ENCODE measurements at places on chromosomes 2 and 18.
A peak's percentile ranks its signal among the peaks of the same experiment; 100 is the strongest.

DNA sequence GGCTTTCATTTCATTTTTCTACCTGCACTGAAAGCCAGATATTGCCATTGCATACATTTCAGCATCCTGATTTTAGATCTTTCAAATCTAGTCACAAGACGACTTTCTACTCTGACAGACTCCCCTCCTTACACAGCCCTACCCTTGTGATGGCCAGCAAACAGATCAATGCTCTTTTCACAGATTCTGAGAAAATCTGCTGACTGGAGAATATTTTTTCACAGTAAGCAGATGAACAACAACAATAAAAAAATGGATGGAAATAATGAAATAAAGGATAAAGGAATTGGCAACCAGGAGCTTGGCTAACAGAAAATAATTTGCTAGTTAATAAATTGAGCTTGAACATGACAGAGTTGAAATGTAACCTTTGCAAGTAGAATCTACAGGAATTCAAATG is 527.2 kb downstream of the IRS1 start:
- no peak for DNase-seq

GRCh38 chr2:116692988-116693387 is 1121.5 kb upstream of the DDX18 start:
- DNase-seq = no peak

- DNase-seq = no peak
Measured at GRCh38 chr18:58856881-58857280, 7.8 kb upstream of the ZNF532 start.

DNA sequence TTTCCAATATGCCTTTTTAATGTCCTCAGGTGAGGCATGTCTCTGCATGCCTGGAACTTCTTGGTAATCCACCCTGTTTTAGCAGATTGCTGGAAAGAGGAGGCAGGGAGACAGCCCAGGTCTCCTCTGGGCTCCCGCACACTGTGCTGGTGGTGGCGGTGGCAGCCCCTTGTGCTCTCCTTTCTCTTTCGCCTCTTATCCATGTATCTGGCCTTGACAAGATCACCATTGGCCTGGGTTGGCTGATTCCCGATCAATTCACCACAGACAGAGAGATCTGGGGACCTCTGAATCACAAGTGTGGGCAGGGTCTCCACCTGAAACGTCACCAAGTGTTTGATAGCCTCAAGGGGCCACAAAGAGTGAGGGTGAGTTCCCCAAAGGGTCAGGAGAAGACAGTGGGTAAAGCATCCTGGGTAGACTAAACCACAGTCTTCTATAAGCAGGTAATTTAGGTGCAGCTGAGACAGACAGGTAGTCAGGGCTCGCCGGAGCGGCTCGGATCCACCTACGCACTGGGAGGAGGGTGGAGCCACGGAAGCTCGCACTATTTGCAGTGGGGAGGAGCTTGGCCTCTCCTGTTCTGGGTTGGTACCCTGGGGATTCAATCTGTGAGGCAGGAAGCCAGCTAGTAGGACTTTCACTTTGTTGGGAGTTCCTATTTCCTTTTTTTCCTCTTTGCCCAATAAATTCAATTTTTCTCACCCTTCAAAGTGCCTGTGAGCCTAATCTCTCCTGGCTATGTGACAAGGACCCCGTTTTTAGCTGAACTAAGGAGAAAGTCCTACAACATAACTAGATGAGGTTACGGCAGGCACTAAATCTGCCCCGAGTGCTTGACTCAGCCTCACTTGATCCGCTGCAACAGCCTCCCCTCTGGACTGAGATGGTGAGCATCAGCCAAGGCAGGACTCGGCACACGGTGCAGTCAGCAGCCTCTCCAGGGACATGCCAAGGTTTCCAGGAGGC is 57.6 kb downstream of the SLC4A3 start:
- DNase-seq = no peak

GRCh38 chr2:36964496-36965058 is 1.8 kb downstream of the STRN start:
- no peak for DNase-seq

DNA sequence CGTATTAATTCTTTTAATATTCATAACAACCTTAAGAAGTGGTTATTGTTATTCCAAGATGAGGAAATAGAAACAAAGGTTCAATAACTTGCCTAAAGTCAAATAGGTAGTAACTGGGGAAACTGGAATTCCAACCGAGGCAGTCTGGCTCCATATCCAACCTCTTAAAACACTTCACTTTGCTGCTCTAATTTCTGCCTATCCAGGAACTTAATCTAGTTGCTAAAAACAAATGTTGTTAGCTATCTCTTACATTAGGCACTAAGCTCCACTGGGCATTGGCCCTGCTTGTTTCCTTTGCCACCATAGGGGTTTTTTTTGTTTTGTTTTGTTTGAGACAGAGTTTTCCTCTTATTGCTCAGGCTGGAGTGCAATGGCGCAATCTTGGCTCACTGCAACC is 24.8 kb downstream of the ERLEC1 start:
- DNase-seq = no peak

- no peak for DNase-seq
Measured at GRCh38 chr2:129747500-129748125, 231.9 kb upstream of the RAB6C start.

- DNase-seq = no peak
Measured at GRCh38 chr18:34820360-34821065, 110.4 kb downstream of the DTNA start.

- DNase-seq = no peak
Measured at GRCh38 chr2:160463245-160463644, 30.4 kb downstream of the RBMS1 start.

DNA sequence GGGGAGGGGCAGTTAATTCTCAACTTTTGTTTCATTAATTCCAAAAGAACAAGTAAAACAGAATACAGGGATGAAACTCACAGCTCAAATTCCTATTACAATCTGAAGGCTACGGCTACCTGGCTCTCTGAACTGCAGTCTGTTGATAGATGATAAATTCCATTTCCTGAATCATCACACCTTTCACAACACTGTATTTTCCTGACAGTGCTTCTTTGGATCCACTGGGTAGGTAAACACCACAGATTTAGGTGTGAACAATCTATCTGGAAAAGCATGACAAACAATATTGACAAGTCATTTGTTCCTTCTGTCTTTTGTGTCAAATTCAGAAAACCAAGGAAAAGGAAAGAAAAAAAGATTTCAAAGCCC is 843.2 kb downstream of the LRRTM4 start:
- no peak for DNase-seq

DNA sequence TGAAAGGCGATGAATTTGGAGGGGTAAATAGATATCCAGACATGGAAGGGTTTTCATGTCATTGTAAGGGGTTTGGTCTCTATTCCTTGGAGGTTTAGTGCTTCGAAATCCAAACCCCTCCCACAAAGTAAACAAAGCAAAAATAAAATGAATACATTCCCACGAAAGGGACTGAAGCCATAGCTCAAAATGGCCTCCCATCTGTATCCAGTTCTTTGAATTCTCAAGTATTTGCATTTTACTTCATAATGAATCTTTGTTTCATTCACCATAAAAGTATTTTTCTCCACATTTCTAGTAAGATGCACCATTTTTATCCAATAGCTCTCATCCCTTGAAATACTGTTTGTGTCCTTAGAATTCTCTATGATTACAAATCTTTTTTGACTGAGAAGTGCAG is 103.2 kb upstream of the DTNA start:
- no peak for DNase-seq

DNA sequence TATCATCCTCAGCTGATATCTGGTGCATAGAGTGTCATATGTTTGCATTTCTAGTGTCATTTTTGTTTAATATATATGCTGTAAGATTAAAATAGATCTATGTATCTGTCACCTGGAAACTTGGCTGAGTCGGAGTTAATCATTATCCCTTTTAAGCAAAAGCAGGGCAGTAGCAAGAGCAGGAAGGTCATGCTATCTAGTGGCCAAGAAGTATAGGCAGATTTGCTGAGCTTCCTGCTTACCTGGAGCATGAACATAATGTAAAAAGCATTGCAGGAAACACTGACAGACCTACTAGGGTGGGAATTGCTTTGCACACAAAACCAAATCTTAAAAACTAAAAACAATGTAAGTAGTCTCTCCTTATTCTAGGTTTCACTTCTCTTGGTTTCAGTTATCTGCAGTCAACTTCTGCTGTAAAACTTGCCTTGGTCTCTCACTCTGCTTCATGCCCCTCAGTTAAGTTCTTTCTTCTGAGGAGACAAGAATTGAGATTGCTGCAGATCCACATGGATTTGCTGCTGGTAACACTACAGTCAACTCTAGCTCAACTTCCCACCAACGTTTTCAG is 295.3 kb downstream of the CDH7 start:
- DNase-seq = no peak

DNA sequence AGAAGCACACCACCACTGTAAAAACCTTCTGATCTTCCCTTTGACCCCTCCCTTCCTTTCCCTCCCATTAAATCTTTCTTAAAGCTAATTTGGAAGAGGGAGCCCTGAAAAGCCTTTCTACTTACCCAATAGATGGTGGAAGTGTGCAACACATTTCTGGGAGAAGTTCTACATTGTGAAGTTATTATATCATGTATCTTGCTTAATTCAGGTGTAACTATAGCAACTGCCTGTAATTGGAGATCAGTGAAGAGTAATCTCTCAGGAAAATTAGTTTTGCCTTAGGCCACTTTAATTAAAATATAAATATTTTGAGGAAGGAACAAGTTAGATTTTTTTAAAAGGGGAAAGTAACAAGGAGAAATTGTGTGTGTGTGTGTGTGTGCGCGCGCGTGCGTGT is 266.0 kb downstream of the SH3BP4 start:
- DNase-seq = no peak

GRCh38 chr18:52333860-52334259 is 6.1 kb upstream of the DCC start:
- DNase-seq = no peak

DNA sequence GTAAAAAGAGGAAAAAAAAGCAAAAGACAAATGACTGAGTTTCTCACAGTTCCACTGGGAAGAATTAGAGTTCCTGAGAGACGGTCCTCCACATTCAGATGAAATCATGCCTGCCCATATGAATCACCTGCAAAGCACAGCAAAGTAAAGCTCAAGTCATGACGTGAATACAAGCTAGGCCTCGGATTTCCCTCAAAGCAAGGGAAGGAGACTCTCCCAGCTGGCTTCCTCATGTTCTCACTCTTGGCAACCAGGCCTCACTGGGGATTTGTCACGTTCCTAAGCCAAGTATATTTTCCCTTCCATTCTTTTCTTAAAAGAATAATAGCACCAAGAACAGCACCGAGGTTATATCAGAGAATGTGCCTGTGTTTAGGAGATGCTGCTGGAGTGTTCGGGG is 47.0 kb downstream of the CYP27C1 start:
- DNase-seq = no peak

GRCh38 chr18:448116-448790 is 52.2 kb downstream of the COLEC12 start:
- DNase-seq = no peak

DNA sequence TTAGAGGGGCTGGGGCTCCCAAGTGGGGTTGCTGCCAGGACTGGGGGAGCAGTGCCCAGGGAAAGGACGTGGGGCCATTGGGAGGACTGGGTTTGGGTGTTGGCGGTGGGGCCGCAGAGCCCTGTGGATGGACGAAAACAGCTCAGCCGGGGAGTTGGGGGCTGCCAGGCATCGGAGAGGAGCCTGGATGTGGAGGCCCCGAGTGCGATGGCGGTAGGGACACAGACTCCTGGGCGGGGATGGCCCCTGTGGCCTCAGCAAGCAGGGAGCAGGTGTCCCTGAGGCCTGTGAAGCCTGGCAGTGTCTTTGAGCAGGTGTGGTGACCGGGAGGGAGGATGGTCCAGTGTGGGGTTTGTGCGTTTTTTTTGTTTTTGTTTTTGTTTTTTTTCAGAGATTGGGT is 13.3 kb downstream of the CTDP1 start:
- DNase-seq = no peak

DNA sequence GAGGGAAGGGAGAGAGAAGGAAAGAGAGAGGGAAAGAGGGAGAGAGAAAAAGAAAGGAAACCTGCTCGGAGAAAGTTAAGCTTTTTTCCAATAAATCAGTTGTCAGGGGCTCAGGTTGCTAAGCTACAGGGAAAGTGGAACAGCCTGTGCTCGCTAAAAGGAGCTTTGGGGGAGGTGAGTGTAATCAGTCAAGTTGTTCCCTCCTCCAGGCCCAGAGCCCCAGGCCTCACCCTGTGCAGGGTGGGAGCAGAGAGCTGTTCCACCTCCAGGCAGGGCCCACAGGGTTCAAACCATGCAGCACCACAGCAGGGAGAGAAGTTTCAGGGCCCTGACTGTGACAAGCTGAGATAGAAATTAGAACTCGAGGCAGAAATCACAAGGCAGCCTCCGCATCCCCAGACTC is 56.4 kb upstream of the PPP1CB start:
- peak; percentile 21 for DNase-seq

DNA sequence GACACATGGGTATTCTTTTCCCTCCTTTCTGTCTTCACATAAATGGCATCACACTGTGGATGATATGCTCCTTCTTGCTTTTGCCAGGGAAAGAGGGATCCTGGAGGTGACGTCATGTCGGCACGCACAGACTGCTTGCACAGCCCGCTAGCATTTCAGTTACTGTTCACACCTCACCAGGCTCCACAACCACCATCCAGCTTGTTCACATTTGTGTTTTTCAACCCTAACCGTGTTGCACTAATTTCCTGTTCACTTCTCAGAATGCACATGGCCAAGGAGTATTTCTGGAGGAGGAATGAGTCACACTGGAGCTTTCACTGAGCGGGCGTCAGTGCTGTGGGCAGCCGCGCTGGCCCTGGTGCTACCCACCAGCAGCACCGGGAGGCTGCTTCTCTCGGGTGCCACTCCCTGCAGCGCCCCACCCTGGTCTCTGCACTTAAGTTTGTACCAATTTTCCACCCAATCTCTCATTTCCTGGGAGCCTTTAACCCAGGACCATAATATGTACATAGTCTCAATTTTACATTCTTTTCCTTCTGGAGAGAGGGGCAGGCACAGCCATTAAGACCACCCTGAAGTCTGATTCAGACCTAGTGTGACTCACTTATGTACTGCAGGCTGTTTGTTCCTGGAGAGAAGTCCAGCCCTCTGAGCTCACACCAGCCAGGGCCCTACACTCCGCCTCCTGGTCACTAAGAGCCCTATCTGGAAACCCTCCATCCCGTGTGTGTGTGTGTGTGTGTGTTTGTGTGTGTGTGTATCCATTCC is 65.1 kb downstream of the MBP start:
- peak; percentile 93 for DNase-seq

DNA sequence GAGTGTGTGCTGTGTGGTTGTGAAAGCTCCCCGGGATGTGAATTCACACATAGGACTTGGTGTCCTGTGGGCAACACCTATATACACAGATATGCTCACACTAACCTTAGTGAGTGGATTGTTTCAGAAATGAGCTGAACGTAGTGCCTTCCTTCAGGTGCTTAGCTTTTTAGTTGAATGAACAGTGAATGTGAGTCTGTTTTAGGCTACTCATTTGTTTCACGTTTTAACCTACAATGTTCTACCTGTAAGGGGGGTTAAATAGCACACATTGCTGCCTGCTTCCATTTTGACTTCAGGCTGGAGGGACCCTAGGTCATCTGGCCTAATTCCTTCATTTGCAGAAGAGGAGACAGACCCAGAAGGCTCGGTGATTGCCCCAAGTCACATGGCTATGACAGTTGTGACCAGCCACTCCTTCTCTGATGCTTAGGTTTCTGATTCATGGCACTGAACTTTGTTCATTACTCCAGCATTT is 1.0 kb downstream of the PLEK start:
- peak; percentile 62 for DNase-seq
